Thoracic aorta (tissue), 2 donors: ENCODE measurements at places on chromosomes 6 and 20.

DNA sequence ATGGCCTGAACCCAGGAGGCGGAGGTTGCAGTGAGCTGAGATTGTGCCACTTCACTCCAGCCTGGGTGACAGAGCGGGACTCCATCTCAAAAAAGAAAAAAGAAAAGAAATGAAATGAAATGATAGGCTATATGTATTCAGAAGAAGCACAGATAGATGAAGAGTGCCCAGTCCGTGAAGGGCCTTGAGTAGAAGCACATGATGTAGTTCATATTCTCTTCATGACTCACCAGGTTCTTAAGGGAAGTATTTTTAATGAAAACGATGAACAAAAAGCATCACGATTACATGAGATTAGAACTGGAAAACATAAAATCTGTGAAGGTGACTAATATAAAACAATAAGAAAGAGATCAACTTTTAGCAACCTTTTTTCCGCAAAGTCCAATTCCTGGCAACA is 29.8 kb downstream of the TPD52L1 start:
- no peak for DNase-seq

GRCh38 chr6:43454696-43455530 is 435 bp downstream of the DLK2 start:
- no peak for DNase-seq

DNA sequence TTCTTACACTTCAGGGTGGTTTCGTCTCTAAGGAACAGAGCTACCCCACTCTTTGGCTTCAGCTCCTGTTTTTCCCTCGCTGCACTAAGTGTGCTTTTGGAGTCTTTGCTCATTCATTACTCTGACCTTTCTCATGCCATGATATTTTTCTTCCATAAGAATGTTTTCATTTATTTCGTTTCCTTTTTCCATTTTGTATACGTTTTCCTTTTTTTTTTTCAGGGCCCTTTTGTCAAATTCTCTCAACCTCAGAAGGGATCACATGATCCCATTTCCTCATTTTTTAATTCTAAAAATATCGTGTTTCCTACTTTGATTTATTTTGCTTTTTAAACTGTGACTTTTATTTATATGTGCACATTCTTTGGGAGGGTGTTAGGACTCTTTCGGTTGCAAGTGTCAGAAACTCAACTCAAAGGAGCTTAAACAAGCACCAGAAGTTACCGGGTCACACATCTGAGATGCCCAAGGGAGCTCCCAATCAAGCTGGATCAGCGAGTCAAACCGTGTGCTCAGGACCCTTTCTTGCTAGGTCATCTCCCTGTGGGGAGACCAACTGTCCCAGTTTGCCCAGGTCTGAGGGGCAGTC is 40.6 kb downstream of the GCNT2 start:
- DNase-seq, result no peak

GRCh38 chr6:108690326-108691049 is 129.8 kb downstream of the FOXO3 start:
- no peak for DNase-seq

DNA sequence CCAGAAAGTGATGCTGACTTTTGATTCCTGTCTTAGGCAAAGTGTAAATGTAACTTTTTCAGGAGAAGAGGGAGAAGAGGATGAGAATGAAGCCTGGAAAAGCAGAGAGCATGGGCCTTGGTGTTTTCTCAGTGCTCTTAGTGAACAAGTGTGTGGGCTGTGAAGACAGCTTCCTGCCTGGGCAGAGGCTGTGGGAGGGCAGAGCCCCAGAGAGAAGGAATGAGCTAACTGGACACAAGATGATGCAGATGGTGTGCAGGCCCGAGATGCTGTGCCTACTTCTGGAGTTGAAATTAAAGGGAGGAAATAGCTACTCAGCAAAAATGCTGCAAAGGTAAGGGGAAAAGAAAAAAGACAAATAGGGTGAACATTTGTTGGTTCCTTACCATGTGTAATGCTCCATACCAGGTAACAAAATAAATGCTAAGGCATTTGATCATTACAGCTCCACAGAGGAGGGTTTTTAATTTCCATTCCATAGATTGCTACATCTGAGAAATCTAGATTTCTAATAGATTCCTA is 87.0 kb upstream of the CEP162 start:
- DNase-seq, result no peak

DNA sequence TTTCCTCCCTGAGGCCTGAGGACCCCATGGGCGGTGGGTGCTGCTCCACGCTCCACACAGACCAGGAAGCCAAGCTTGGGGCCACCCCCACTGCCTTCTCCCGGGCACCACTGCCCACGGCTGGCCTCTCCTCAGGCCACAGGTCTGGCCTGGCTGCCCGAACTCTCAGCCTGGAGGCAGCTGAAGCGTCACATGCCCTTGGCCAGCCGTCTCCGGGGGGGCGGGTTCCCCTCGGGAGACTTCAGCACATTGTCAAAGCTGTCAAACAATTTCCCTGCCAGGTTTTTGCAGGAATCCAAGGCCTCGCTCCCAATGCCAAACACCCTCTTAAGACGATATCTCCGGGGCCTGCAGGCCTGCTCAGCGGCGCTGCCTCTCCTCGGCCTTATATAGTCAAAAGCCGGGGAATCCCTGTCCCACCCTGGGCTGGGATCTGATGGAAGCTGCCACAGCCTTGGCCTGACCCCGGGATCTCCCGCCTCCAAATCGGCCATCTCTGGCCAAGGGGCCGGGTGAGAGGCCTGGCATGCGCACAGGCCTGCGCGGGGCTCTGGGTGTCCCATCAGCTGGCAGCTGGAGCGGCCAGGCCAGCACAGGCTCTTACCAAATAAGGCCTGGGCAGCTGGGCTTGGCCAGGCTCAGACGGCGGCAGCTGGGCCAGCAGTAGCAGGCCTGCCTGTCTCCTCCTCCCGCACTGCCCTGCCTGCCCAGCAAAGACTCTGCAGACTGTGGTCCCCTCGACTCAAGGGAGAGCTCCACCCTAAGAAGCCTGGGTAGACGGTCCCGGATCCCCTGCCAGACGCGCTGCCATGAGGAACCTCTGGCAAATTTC is 49.7 kb downstream of the RBM38 start:
- DNase-seq, result peak; percentile 66

DNA sequence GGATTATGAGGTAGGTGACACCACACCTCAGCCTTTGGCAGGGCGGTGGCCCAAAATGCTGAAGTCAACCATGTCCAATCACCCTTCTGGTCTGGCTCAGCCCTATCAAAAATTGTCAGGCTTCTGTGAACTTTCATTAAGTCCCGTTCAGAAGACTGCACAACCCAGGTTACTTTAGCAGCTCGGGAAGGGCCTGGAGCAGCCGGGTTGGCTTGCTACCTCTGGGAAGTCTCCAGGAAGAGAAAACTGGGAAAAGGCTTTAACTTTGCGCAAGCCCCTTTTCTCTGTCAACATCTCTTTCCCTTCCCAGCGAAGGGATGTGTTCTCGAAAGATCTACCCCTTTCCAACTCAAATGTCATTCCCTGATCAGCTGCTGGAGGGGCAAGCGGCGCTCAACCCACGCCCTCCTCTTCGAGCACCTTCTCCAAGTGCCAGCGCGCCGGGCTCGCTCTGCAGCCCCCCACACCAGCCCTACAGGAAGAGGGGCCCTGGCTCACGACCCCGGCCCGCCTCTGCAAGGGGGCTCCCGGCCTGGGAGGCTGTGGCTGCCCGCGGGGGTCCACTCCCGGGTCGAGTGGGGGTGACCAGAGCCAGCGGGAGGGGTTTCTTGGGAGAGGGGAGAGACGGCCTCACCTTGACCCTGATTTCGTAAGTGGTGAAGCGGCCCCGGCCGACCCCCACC is 573 bp downstream of the SNX3 start:
- DNase-seq, result no peak

DNA sequence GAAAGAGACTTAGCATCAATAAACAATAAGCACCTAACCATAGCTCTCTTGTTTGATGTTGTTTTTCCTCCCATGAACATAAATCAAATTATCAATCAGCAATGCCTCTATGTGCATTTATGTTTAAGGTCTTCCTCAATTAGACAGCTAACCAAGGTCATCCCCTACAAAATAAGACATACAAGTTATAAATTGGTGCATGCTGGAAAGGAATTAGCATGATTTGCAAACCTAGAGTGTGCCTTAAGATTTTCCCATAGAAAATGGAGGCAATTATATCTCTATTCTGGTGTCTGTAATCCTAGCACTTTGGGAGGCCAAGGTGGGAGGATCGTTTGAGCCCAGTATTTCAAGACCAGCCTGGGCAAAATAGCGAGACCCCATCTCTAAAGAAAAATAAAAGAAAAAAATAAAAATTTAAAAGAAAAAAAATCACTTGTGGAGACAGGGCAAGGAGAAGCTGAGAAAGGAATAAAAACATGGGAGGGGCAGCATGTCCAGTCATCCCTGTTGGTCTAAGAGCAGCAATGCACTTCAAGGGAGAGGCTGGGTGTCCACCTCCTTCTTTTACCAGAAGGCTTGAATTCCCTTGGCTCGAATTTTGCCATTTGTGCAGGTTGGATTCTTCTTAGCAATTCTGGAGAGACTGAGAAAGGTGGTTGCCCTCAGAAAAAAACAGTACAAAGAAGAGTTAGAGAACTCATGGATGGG is 9.3 kb upstream of the SLPI start:
- no peak for DNase-seq

GRCh38 chr6:165846123-165846966 is 183.3 kb upstream of the PDE10A start:
- DNase-seq, result no peak

DNA sequence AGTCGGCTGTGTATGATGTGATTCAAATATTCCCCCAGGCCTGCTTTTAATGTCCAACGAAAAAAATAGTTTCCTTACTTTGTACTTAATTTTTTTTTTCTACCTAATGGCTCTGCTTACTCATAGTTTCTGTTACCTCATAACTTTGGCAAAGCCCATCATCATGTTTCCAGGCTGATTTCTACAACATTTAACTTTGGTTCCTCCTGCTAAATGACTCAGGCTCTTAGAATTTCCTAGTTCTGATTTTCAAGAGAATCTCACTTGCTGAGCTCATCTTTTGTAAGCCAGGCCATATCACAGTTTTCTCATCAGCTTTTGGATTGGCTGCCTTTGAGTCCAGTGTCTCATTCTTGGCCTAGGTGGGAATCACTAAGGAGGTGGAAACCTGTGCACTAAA is 323.1 kb downstream of the HDGFL1 start:
- no peak for DNase-seq

DNA sequence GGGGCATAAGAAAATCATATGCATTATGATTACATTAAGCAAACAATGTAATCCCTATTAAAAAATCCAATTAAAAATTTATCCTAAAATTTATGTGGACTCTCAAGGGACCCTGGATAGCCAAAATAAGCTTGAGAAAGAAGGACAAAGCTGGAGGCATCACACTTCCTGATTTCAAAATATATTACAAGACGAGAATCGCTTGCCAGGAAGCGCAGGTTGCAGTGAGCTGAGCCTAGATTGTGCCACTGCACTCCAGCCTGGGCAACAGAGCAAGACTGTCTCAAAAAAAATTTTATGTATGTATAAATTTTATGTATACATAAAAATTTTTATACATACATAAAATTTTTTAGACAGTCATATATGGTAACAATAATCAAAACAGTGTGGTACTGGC is 48.5 kb upstream of the GCNT2 start:
- no peak for DNase-seq

GRCh38 chr20:12969071-12969669 is 39.6 kb upstream of the SPTLC3 start:
- DNase-seq, result no peak

DNA sequence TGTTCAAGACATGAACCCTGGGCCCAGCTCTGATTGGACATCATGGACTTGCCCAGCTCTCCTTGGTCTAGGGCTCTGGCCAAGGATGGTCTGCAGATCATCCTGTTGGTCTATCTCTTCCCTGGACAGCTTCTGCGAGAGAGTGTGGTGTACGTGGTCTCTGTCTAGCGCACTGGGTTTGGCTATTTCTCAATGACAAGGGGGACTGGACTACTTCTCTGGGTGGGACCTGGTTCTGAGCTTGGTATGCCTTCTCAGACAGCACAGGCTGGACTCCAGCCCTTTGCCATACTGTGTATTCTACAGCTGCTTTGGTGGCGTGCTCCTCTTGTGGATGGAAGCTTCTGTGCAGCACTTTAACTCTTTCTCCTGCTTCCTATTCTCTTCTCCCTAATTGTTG is 8.5 kb upstream of the RAET1E start:
- no peak for DNase-seq

GRCh38 chr6:24927985-24928745 is 7.6 kb downstream of the RIPOR2 start:
- no peak for DNase-seq

DNA sequence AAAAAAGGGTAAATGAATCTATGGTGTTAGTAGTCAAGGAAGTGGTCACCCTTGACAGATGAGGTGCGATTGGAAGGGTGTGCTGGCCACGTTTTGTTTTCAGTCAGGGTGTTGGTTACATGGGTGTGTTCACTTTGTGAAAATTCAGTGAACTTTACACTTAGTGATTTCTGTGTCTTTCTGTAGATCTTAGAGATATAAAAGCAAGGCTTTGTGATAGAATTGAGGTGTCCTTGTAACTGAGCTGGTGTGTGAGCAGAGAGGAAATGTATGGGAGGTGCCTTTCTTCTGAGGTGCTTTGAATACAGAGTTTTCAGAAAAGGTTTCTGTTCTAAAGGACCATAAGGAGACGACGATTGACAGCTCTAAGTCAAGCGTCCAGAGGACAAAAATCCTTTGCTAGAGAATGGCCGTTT is 90.5 kb downstream of the SAMD3 start:
- DNase-seq, result no peak

- no peak for DNase-seq
These were observed 3.3 kb downstream of the ENTPD6 start for GRCh38 chr20:25198663-25199383.

GRCh38 chr6:149484733-149485700 is at the start of gene ZC3H12D:
ZC3H12D (minus strand) TSS chr6:149485014; CDS start chr6:149474543, 10,471 bp downstream.
- no peak for DNase-seq

DNA sequence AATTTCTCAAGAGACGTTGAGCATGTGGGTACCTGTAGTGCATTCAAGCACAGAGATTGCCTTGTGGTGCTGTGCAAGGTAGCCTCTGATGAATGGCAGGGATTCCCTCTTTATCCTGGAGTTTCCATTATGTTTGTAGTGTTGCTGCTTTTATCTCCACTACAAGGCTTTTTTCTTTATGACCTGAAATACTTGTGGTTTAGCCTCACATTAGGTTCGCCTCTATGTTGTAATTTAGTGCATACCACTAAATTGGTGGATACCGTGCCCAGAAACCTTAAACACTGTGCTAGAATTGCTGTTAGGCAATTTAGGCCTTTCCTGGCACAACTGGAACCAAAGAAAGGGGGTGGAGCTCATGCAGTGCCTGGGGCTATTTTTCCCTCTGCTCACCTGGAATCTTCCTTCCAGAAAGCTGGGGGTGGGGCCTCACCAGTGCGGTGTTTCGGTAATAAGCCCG is 76.8 kb downstream of the NCOA7 start:
- no peak for DNase-seq

- no peak for DNase-seq
These were observed 126.6 kb downstream of the CDC5L start for GRCh38 chr6:44514085-44514484.

- DNase-seq, result no peak
These were observed 25.2 kb downstream of the ADGRF1 start for GRCh38 chr6:47016909-47017308.
